Osteoblast (primary cell): ENCODE measurements at places on chromosomes 11 and 22. TPM values are rescaled to one million over a fixed set of nuclear protein-coding genes. Genes with fewer than 3 reads are reported as not detected.
A peak's percentile ranks its signal among the peaks of the same experiment; 100 is the strongest.

DNA sequence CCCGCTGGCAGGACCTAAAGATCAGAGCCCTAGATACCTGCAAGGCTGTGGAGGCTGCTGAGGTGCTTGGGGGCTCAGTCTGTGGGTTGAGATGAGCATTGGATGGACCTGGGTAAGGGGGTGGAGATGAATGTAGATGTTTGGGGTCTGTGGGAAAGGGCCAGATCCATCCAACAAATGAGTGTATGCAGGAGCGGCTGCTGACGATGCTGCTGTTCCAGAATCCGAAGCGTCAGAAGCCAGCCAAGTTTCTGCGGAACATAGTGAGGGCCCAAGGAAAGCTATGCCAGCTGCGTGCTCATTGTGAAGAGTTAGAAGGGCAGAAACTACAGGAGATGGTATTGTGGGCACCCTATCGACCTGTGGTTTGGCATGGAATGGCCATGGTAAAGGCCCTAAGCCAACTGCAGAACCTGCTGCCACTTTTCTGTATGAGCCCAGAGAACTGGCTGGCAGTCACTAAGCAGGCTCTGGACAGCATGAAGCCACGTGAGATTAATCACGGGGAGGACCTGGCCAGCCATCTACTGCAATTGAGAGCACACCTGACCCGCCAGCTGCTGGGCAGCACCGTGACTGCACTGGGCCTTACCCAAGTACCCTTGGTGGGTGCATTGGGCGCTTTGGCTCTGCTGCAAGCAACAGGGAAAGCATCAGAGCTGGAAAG lies 36.6 kb downstream of the RRP8 start:
- H3K36me3 ChIP-seq, result no peaks in the 10 kb centered on the region
- peaks cover 10% of the 10 kb centered on the region for H3K4me1 ChIP-seq
- no peaks in the 10 kb centered on the region for H3K27me3 ChIP-seq
- DNase-seq, result peak; percentile 52

Gene NDUFV1
- total RNA-seq, result 146 and 158 TPM in 2 replicates

GRCh38 chr11:8250434-8250833 lies 13.2 kb downstream of the LMO1 start:
- H3K4me3 ChIP-seq, result no peak overlapping the region
- peak; percentile 49 for DNase-seq
- peaks cover 9% of the 10 kb centered on the region for H3K27me3 ChIP-seq
- H3K36me3 ChIP-seq, result no peaks in the 10 kb centered on the region

DNA sequence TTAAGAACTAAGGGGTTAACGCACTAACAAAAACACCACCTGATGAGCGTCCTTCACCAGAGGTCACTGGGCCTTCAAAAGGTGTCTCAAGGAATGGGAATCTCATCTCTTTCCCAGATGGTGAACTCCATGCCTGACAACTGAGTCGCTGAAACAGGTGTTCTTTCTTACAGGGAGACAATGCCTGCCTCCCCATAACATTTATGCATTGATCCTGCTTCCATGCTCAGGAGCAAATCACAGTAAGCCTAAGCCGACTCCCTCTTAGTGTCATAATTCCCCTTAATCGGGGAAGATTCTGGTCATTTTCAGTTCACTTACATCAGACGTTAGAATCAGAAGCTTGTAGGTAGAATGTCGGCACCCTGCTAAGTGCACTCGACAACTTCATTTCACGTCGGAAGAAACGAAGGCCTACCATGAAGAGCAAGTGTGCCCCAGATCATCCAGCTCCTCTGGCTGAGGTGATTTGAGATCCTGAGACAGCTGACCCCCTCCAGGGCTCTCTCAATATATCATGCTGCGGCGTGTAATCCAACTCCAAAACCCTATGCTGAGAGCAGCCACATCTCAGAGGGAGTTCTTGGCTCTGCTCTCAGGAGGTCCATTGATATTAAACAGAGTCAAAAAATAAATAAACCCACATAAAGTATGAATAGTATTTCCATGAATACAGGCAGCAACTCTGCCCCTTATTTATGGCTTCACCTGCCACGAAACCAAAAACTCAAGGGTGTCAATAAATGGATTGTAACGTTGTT lies 163.1 kb downstream of the LARGE1 start:
- H3K36me3 ChIP-seq, result no peaks in the 10 kb centered on the region
- DNase-seq, result no peak
- no peaks in the 10 kb centered on the region for H3K27me3 ChIP-seq
- H3K4me1 ChIP-seq, result no peaks in the 10 kb centered on the region
- no peak overlapping the region for H3K27ac ChIP-seq

Gene RAB39A
- total RNA-seq, result not detected in 2 replicates

- no peak overlapping the region for H3K4me3 ChIP-seq
- no peak overlapping the region for H3K27ac ChIP-seq
- no peaks in the 10 kb centered on the region for H3K4me1 ChIP-seq
- no peaks in the 10 kb centered on the region for H3K36me3 ChIP-seq
Measured at GRCh38 chr22:48705917-48706605, 1121.6 kb downstream of the BRD1 start.
